ENCODE measurements at places on chromosomes 12 and 14.

- DNase-seq, result no peak
These were observed 257.5 kb downstream of the MSRB3 start for GRCh38 chr12:65535946-65536345.

DNA sequence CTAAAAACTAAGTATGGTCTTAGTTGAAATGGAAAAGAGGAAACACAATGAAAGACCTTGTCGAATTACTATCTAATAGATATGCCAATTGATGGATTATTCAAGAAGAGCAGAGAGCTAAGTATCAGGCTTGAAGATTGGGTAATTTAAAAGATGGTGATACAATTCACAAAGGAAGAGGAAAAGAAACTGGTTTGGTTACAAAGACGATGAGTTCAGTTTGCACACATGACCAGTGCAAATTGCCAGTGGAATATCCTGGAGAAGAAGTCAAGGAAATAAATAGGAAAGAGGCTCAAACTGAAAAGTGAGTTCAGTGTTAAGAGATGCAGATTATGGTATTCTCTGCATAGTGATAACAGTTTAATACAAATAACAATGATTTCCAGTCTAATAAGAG is 2.5 kb upstream of the RAP1B start:
- no peak for DNase-seq

- DNase-seq, result no peak
These were observed 16.4 kb upstream of the TMEM30B start for GRCh38 chr14:61297581-61297980.

DNA sequence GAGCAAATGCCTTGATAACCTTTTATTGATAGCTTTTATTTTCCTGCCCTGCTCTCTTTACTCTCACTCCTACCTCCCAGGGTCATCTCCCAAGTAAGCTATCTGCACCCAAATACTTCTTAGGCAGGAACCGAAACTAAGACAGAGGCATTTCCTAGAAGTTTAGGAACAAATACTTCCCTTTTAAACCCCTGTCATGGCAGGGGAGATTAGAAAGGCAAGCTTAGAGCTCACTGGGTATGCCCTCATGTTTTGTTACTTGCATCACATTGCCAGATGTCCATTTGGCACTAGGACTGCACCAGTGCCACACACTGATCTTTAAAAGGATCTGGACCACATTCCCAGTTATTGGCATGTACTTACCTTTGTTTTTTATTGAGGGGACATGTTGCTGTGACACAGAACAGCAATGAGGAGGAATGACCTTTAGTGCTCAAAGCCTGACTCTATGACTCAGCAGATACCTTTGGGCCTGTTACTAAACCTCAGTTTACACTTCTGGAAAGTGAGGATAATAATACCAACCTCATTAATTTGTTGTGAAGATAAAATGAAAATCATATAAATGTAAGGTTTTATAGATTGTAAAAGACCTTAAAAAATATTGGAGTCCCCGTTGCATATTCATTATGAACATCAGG is 40.9 kb upstream of the MBIP start:
- no peak for DNase-seq

DNA sequence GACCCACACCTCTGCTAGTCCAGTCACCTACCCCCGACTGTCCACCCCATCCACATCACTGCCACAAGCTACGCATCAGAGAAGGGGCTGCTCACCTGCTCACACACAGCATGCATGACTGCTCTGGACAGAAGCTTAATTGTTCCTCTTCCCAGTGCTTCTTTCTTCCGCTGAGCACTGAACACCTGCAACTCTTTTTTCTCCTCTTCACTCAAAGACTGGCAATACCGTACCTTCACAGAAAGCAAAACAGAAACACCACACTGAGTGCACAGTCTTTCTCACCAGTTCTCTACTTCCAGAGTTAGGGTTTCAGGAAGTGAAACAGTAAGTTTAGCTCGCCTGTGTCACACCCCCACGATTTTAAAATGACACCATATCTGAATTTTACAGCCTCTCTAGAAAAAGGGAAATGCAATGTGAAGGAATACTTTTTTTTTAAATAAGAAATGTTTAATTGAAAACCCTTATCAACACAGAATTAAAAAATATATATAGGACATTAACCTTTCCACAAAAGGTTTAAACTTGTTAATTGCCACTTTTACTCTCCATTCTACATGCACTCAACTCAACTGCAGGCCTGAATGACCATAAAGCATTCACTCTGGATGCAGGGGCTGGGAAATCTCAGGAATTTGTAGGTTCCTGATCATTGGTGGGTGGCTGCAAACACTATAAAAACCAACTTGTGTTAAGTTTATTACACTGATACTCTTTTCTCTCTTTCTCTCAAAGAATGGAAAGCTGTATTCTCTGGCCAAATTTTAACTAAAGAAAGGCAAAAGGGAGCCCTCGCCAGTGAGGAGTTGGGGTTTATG is 120.0 kb downstream of the PRICKLE1 start:
- peak; percentile 36 for DNase-seq

DNA sequence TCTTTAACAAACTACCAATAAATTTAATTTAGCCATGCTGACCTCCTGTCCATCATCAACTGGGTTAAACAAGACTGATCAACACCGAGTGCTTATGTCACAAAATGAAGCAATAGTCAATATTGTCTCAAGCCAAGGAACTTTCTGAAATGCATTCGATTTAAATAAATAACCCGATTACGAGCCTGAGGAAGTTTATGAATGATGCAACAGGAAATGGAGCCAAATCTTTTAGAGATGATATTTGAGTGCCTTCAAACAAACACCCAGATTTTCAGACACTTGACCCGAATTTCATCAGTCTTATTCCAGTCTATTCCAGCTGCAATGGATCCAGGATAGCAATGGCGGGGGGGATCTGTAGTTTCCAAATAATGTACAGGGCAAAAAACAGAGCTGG is 27.9 kb downstream of the FAR2 start:
- no peak for DNase-seq

- peak; percentile 4 for DNase-seq
These were observed 148.4 kb upstream of the SYT10 start for GRCh38 chr12:33587784-33588712.

GRCh38 chr14:84237881-84238280 is 1292.1 kb upstream of the FLRT2 start:
- no peak for DNase-seq

- DNase-seq, result no peak
These were observed 24.9 kb downstream of the NAV3 start for GRCh38 chr12:77855548-77855947.

DNA sequence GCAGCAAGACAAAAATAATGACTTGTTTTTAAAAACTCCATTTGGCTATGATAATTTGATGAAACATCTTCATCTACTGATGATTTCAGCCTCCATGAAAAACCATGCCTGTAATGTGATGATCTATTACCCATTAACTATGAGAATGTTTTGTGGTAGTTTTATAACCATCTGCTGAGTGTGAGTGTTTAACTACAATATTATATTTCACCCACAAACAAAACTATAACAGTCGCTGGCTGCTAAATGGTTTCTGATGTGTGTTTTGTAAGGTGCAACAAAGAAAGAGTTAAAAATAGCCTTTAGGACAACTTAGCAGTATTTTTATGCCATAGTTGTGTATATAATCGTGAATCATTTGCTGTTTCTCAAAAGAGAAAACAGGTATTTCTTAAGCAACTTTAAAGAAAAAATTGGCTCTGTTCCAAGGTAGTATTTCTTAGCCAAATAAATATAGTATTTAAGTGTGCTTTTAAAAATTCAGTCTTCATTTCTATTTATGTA is 4.9 kb downstream of the PTHLH start:
- no peak for DNase-seq

GRCh38 chr14:67815573-67816225 is 691 bp downstream of the ZFYVE26 start:
- DNase-seq, result no peak

DNA sequence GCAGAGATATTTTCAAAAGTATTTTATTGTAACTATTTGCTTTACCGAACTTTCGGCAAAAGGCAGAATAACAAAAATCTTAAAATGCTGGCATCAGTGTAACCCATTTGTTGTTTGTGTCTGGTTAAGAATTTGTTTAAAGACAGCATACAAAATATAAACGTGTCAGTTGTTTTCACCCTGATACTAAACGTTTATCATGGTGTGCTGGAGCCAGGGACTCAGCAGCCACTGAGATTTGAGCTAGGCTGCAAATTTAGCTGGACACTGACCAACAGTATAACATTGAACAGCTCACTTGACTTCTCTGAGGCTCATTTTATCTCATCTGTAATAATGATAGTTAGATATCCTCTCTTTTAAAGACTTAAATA is 183.7 kb downstream of the TMTC3 start:
- DNase-seq, result no peak

- DNase-seq, result no peak
These were observed 189.5 kb upstream of the NTF3 start for GRCh38 chr12:5242440-5242839.

DNA sequence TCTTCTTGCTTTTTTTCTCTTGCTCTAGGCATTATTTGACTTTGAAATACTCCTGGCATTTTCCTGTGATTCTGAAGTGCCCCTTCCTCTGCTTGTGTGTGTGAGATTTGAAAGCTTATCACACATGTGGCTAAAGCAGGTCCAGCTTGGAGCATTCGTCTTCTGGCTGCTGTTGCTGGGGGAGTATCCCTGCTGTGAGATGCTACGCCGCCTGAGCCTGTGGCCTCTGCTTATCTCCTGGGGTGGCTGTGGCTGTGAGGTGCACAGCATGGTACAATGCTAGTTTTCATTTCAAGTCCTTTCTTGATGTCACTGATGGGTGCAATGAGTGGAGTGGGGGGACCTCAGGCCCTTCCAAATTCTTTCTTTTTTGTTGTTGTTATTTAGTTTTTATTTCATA is 371.8 kb downstream of the ZFP36L1 start:
- no peak for DNase-seq
